Activated CD4-positive, alpha-beta T cell treated with anti-CD3 and anti-CD28 coated beads for 36 hours (primary cell): ENCODE measurements at places on chromosomes 5 and 9. TPM values are rescaled to one million over a fixed set of nuclear protein-coding genes. Genes with fewer than 3 reads are reported as not detected.

TMEM215 gene
- total RNA-seq = not detected

COL23A1 gene
- not detected for total RNA-seq

MYOT gene
- total RNA-seq = not detected

OXCT1 gene
- total RNA-seq = 91.4 TPM

SNCAIP gene
- not detected for total RNA-seq

TCF7 gene
- 94.8 TPM for total RNA-seq

PAEP gene
- total RNA-seq = not detected

HNRNPH1 gene
- 634 TPM for total RNA-seq

PSAT1 gene
- 145 TPM for total RNA-seq

CTSV gene
- total RNA-seq = 0.71 TPM

DAB2 gene
- 0.05 TPM for total RNA-seq

TOR1A gene
- 34.9 TPM for total RNA-seq

DNAH5 gene
- not detected for total RNA-seq

CAST gene
- total RNA-seq = 211 TPM

COMMD10 gene
- total RNA-seq = 23.0 TPM

PTBP3 gene
- 176 TPM for total RNA-seq

KCNIP1 gene
- total RNA-seq = not detected

SLC23A1 gene
- total RNA-seq = 0.53 TPM

DNAJC25 gene
- total RNA-seq = 6.3 TPM

TSTD2 gene
- total RNA-seq = 15.0 TPM

PCA3 gene
- not detected for total RNA-seq

QRFP gene
- total RNA-seq = not detected

CA9 gene
- total RNA-seq = 2.9 TPM
